GM04504 (cell line): ENCODE measurements at places on chromosomes 3 and 15.
A peak's percentile ranks its signal among the peaks of the same experiment; 100 is the strongest.

- DNase-seq: no peak
Observed at GRCh38 chr15:81573098-81573746, 199.2 kb upstream of the TMC3 start.

GRCh38 chr3:171168086-171168485, 141.6 kb upstream of the SLC2A2 start:
- DNase-seq: peak; percentile 29

DNA sequence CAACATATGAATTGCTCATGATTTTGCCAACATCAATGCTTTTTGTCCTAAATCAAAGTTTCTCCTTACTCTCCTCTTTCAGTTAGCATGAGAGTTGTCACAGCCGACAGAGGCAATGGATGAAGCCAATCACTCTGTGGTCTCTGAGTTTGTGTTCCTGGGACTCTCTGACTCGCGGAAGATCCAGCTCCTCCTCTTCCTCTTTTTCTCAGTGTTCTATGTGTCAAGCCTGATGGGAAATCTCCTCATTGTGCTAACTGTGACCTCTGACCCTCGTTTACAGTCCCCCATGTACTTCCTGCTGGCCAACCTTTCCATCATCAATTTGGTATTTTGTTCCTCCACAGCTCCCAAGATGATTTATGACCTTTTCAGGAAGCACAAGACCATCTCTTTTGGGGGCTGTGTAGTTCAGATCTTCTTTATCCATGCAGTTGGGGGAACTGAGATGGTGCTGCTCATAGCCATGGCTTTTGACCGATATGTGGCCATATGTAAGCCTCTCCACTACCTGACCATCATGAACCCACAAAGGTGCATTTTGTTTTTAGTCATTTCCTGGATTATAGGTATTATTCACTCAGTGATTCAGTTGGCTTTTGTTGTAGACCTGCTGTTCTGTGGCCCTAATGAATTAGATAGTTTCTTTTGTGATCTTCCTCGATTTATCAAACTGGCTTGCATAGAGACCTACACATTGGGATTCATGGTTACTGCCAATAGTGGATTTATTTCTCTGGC, 2.5 kb downstream of the OR4F6 start:
- no peak for DNase-seq

- no peak for DNase-seq
Observed at GRCh38 chr3:23928524-23928923, 11.6 kb downstream of the RPL15 start.

DNA sequence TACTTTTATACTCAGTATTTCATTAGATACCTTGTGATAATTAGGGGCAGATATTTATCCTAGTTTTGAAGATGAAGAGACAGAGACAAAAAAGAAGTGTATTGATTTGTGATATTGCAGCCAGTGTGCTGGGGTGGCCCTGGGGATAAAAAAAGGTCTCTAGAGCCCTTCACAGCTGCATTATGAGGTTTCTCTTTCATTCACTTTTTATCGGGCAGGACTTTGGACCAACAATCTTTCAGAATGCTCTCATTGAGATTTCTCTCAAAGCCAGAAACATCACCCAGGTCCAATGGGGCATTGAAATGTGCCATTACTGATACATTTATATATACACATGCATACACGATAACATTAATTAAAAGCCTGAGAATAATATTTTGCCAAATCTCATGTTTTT, 20.5 kb upstream of the SELENOT start:
- no peak for DNase-seq

DNA sequence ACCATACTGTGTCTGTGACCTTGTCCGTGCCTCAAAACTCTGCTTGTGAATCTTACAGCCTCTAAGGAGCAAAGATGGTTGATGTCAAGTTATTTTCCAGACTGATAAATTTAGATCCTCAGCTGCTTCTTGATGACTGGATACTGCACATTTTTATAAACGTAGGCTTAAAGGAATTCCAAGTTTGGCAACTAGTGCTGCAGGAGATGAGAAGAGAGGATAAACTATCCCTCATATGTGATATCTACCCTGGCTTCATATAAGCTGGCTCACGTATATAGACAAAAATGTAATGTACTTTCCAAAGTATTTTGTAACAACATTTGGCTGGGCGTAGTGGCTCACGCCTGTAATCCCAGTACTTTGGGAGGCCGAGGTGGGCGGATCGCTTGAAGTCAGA, 89.6 kb downstream of the GMPS start:
- peak; percentile 9 for DNase-seq

DNA sequence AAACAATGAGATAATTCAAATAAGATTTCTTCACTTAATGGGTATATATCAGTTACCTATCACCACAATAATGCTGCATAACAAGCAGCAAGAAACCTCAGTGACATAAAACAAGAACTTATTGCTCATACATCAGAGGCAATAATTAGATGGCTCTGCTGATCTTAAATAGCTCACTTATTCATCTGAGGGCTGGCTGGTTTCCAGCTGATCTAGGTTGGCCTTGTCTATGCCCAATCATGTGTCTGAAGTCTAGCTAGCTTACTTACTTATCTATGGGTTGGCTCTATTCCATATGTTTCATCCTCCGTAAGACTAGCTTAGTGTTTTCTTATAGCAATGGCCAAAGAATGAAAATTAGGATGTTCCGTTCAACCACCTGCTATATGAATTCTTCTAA, 109.4 kb upstream of the AGTR1 start:
- DNase-seq: no peak

DNA sequence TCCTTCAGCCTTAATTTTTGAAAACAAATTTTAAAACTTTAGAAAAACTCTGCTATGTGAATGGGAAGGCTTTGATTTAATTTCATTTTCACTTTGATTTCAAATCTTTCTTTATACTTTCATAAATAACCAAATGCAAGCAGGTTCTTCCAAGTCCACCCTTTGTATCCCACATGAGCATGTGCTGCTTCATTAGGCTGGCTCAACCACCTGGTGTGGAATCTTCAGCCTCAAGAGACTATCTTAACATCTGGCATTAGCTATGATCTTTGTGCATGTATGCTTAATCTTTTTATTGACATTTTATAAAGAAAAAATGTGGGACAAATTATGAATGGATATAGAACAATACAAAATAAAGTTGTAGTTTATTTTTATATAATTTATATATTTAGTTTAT, 81.8 kb upstream of the MLF1 start:
- no peak for DNase-seq

DNA sequence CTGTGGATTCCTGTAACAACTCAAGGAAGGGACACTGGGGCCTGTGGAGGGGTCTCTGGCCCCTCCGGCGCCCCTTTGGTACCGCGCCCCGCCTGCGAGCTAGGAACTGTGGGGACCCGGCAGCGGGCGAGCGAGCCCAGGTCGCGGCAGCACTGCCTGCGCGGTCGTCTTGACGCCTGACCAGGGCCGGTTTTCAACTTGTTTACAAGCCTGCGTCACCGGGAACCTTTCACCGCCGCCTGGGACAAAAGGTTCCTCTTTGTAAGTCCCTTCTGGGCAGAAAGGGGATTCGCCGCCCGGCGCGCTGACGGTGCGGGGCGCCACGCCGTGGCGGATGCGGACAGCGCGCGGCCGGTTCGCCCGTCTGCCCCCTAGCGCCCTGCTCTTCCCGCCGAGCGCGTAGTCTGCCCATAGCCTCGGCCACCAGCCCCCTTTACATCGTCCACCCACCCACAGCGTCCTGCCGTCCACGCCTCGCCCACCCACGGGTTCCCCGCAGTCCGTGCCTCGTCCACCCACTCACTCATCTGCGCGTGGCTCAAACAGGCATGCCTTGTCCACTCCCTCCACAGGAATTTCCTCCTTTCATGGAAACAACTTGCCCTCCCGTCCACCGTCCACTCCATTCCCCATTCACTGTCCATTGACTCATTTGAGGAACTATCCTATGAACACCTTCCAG, 5.5 kb upstream of the CFAP100 start:
- DNase-seq: peak; percentile 59

GRCh38 chr3:37521429-37521828, 340.3 kb upstream of the CTDSPL start:
- no peak for DNase-seq

GRCh38 chr3:45939341-45939771, 3.9 kb upstream of the CXCR6 start:
- no peak for DNase-seq

DNA sequence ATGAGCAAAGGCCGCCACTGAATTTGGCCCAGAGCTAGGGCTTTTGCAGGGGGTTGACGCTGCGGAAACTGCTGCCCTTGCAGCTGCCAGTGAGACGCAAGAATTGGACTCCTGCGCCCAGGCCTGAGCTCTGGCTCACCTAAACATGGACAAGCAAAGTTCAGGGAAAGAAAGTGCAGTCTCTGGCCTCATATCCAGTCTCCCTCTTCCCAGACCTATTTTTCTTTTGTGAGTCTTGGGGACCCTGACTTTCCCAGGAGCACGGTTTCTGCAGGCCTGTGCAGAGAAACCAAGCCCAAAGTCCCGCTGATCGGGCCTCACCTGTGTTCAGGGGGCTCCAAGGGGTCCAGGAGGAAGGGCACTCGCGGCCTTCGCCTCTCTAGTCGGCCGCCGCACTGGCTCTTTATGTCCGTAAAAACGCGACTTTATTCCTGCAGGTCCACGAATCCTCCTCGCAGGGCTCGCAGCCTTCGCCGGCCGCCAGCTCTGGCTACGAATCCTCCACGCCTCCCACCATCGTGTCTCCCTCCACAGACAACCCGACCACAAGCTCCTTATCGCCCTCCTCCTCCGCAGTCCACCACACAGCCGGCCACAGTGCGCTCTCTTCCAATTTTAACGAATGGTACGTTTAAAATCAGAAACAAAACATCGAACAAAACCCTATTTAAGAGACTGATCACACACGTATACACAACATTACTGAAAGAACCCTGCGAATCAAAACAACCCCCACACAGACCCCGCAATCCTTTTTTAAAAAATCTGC, 3.9 kb downstream of the ZIC1 start:
- DNase-seq: no peak

GRCh38 chr3:16994854-16995525, 110.2 kb downstream of the PLCL2 start:
- DNase-seq: no peak

DNA sequence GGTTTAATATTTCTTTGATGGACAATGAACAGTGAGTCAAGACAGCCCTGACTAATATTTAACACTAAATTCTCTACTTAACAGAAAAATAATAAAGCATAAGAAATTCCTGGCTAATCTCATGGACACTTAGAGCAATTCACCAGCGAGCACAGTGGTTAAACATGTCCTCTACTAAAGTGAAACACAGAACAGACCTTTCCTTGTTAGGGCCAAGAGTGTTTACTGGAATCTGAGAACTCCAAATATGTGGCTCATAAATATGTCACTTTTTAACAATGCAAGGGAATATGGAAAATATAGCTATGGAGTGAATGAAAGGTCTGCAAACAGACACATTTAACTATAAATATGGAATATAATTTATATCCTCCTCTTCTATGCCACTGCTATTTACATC, 18.6 kb upstream of the IGSF10 start:
- no peak for DNase-seq

GRCh38 chr3:71525391-71525790, 58.1 kb downstream of the FOXP1 start:
- DNase-seq: no peak

- no peak for DNase-seq
Observed at GRCh38 chr3:134993011-134993410, 198.0 kb downstream of the EPHB1 start.

GRCh38 chr3:147836330-147836729, 427.2 kb downstream of the ZIC1 start:
- no peak for DNase-seq

DNA sequence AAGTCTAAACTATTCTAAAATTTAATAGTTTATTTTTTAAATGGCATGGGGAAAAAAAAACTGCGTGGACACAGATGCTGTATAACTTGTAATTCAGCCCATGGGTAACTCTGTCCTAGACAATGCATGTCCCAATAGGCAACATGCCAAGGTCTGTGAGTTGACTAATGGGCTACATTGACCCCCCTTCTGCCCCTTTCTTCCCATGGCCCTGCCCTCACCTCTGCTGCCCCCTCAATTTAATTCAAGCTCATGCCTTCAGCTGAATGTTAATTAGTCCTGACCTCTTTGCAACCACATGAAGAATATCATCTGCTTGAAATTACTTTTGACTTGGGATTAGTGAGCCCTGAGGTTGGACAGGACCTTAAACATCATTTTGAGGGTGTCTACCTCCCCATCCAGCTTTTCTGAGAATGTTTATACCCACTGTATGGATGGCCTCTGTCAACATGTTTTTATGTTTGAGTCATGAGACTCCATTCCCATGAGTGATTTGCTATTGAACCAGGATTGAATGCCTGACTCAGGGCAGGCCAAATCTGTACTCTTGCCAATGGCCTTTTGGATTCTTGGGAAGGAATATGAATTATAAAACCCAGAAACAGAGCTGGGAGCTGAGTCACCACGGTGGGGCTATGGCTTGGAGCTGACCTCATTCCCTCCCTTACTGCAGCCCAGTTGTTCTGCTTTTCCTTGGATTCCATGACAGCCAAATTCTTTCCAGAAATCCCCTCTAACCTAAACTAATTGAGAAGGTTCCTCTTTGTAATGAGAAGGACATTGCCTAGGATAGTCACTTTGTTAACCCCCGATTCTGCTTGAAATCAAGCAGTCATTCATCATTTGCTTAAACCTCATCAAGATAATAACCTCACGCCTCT, 33.5 kb upstream of the PDE8A start:
- DNase-seq: peak; percentile 94

DNA sequence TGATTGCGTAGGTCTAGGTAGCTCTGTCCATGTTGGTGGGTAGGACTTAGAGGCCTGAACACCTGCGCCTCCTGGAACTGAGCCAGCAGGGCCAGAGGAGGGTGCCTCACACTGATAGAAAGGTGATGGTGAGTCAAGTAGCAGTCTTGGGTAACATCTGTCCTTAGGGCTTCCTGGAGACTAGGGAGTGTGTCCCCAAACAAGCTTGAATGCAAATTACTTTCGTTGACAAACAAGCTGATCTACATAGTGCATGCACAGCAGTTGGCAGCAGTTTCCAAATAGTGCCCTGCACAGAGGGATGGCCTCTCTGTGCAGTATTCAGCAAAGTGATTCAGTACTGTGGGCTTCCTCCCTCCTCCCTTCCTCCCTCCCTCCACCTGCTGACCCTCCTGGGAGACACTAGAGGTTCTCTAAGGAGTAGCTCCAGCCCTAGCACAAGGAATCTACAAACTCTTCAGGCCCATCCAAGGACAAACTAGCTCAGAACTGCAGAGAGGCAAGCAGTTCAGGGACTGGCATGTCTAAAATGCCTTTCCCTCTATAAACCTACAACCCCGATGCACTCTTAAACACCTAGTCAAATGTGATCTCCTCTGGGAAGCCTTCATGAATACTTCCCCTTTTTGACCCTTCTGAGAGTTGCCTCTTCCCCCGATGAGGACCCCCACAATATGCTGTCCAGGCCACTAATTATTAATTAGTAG, 61.0 kb downstream of the TLE3 start:
- no peak for DNase-seq

DNA sequence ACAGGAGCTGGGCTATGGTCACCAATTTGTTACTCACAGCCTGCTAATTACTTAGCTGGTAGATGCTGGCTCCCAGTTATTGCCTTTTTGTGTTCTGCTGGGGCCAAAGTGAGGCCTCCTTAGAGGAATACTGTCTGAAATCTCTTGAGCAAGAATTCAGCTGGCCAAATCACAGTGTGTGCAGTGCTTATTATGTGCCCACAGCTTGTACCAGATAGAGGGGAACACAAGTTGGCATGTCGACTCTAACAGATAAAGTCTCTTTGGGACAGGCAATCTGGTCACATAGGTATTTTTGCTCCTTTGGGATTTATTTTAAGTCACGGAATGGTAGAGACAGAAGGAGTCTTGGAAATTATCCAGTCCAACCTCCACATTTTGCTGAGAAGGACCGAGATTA, 6.3 kb upstream of the TMEM212 start:
- DNase-seq: no peak

GRCh38 chr15:85404918-85405866, 24.8 kb downstream of the AKAP13 start:
- DNase-seq: no peak
